T-helper 9 cell (primary cell): ENCODE measurements at places on chromosomes 5 and 9.

DNA sequence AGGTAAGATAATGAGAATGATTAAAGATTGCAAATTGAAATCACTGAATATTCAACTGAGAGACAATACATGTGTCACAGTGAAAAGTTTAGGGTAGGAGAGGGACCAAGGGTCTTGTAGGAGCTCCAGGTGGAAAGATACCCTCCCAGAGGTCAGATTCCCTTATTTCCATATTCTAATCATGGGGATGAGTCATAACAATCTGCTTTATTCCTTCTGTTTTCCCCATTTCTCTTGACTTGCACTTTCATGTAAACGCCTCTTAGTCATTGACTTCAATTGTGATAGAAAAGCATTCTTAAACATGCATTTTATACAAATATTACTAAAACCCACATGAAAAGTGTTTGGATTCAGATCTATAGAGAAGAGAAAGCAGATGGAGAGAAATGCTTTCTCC, 81.3 kb upstream of the CTSL start:
- no peak for DNase-seq

DNA sequence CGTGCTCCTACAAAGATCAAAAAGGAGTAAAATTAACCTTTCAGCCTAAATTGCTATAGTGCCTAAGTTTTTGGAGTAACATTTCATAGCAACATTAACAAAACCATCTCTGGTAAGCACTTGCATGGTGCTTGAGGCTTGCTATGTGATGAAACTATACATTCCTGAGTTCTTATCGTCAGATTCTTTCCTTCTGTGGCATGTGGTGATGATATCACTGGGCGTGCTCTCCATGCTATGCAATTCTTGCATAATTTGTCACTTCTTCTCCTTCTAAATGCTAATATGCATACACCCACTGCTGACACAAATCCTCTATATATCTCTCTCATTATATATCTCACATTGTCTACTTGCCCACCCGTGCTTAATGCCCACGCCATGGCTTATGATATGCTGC, 2019.9 kb downstream of the MAT2B start:
- no peak for DNase-seq

- DNase-seq = no peak
These were observed 4.4 kb downstream of the S1PR3 start for GRCh38 chr9:88995627-88996026.

GRCh38 chr5:59790376-59790775, 103.2 kb downstream of the PDE4D start:
- DNase-seq = no peak

GRCh38 chr5:111641533-111642233, 115.3 kb downstream of the NREP start:
- no peak for DNase-seq

GRCh38 chr5:54401515-54401914, 54.0 kb upstream of the HSPB3 start:
- DNase-seq = no peak

DNA sequence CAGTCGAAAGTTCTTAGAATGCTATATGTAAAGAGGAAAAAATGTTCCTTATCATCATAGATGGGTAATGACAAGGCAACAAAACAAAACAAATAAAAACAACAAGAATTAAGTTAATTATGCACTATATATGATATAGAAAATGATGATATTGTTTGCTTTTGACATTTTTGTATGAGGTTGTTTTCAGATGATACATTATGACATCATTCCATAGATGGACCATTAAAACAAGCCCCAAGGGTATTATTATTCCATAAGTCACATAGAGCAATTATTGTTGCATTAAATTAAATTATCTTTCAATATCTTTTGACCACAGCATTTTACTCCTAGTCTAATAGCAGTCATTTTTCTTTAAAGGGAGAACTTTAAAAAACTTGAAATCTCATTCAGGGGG, 56.5 kb upstream of the RICTOR start:
- no peak for DNase-seq

GRCh38 chr5:137743031-137743640, 7.2 kb upstream of the KLHL3 start:
- DNase-seq = peak; percentile 40

- DNase-seq = no peak
These were observed 67.7 kb downstream of the NDFIP1 start for GRCh38 chr5:142176255-142176654.

- DNase-seq = no peak
These were observed 653.1 kb downstream of the EFNA5 start for GRCh38 chr5:107017616-107018015.

GRCh38 chr9:76379494-76379893, 14.7 kb downstream of the RFK start:
- no peak for DNase-seq

GRCh38 chr9:120885958-120886357, 9.0 kb upstream of the PHF19 start:
- no peak for DNase-seq

GRCh38 chr5:93582677-93583438, at the start of gene NR2F1:
NR2F1 (plus strand) TSS chr5:93583222; CDS start chr5:93585024, 1,802 bp downstream.
- DNase-seq = no peak

DNA sequence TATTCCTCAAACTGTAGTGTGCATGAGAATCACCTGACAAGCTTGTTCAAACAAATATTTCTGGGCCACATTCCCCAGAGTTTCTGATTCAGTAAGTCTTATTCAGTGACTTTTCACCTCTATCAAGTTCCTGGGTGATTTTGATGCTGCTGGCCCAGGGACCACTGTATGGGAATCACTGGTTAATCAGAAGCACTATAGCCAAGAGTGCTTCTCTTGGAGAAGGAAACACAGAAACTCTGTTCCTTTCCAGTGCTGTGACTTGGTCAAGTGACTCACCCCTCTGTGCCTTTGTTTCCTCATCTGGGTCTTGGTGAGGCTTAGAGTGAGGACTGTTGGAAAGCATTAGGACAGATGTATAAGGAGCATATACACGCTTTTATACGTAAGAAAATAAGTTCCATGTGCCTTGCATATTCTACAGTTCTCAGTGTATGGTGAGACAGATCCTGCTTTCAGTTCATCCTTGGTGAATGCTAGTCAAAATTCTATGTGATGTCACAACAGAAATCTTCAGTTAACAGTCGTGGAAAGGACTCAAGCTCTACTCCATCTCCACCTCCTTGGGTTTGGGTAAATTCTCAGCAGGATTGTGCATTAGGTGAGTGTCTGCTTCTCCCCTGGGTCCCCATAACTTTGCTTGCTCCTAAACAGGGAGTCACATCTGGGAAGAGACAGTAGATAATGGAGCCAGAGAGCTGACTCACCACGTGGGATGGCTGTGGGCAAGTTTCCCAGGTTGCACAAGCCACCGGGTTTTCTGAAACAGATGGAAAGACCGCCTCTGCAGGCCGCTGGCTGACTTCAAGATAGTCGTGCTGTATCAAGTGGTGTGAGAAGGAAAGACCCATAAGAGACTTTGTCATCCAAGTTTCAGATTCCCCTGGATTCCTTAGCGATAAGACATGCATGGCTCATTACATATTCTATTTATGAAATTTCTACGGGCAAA, 117.0 kb downstream of the NXNL2 start:
- DNase-seq = no peak

- no peak for DNase-seq
These were observed 19.8 kb downstream of the DYNC2I2 start for GRCh38 chr9:128636556-128637530.

- DNase-seq = no peak
These were observed 100.7 kb downstream of the VCAN start for GRCh38 chr5:83572271-83572670.

DNA sequence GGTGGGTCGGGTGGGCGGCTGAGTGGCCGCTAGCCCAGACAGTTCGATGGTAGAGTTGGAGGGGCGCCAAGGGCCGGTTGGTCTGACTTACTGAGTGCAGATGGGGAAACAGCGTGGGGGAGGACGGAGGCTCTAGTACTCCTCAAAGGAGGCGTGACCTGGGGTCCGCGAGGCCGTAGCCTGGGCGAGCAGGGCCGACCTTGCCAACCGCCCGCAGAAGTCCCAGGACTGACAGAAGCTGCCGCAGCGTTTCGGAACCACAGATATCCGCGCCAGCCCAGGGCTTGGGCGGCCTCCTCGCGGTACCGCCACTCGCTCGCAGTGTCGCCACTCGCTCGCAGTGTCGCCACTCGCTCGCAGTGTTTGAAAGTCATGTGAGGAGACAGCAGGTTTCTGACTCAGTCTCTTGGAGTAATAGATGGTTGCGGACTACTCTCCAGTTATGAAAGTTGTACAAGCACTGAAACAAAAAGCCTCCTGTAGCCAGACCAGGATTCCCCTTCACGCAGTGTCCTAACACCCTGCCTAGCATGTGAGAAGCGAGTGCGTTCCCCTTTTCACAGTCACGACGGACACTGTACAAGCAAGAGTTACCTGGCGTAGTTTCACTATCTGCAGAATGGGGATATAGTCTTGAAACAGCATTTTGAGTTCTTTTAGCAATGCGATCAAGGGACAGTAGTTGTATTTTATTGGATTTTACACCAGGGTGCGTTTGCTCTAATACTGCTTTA, 674 bp downstream of the TMEM38B start:
- DNase-seq = peak; percentile 33

DNA sequence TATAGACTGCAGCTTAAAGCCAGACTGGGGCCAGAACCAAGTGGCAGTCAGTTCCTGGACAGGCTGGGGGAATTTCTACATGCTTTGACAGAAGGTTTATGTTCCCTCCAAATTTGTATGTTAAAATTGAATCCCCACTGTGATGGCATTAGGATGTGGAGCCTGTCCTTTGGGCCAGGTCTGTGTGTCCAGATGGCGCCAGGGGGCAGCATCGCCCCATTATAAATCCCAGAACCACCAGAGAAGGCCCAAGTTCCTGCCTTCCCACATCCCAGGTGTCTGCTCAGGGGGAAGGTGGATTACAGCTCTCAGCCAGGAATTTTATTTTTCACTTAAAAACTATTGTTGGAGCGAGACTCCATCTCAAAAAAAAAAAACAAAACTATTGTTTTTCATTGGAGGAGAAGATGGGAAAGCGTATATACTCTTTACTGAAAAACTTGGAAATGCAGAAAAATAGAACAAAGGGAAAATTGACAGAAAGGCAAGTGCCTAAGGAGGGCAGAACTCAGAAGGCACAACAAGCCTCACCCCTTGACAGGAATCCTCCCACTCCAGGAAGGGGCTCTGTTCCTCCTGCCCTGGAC, 5.0 kb downstream of the IL3 start:
- peak; percentile 37 for DNase-seq

- DNase-seq = no peak
These were observed 106.2 kb upstream of the TXNDC8 start for GRCh38 chr9:110443866-110444220.

GRCh38 chr5:100667161-100667630, 132.0 kb downstream of the FAM174A start:
- no peak for DNase-seq

- no peak for DNase-seq
These were observed 67.2 kb downstream of the MRPL36 start for GRCh38 chr5:1732238-1732941.

DNA sequence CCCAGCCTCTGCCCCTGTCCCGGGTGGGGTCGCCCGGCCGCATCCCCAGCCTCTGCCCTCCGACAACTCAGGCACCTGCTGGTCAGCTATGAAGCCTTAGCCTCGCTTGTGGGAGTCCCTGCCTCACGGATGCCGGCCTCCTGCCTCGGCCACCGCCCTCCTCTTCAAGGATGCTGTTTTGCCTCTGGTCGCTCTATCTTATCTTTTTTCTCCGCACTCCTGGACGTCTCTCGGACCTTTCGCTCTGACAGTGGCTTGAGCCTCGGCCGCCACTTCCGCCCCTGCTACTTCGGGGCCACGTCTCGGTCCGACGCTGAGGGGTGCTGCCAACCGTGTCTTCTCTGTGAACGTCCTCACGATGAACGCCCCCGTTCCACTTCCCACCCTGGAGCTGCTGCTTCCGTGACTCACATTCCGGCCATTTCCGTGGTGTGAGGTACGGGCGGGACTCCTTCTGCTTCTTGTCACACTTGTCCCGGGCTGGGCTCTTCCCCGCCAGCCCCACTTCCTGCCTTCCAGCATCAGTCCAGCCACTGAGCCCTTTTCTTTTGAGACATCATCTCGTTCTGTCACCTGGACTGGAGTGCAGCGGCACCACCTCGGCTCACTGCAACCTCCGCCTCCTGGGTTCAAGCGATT, 26.3 kb downstream of the SLC9A3 start:
- DNase-seq = no peak

DNA sequence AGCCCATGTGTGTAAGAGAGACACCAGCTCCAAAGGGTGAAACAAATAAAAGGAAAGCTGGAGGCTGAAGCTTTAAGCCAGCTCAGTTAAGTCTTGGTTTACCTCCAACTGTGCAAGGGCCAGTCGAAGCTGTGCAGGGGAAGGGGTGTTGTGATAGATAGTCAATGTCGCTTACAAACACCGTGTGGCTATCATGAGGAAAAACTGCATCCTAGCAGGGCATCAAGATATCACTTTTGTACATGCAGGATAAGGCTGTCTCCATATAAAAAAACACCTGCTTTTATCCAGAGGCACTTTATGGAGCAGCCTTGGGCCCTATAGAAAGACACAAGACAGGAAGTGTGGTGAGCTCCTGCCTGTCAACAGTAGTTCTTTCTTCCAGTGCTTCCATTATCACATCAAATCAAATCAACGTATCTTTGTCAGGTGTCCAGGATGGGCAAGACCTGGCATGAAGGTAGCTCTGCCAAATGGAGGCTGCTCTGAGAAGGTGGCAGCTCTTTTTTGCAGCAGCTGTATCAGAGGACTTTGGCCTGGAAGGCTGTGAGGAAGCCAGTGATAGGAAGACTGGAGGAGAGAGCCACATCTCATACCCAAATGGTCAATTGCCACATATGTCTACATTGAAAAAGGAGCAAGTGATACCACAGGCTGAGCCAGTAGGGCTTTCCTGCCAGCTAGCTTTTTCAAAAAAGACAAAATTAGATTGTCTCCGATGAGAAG, 29.3 kb upstream of the SELENOP start:
- no peak for DNase-seq

- DNase-seq = no peak
These were observed at the start of gene MAMDC2 for GRCh38 chr9:70043689-70044489. MAMDC2 (plus strand) TSS chr9:70043848; CDS start chr9:70044198, 350 bp downstream.

GRCh38 chr9:135348788-135349150, 130.8 kb upstream of the PPP1R26 start:
- DNase-seq = no peak

GRCh38 chr9:106376689-106377088, 486.3 kb upstream of the ZNF462 start:
- no peak for DNase-seq

GRCh38 chr5:73030995-73031394, 75.2 kb downstream of the FCHO2 start:
- no peak for DNase-seq

GRCh38 chr5:176675676-176676360, 28.5 kb downstream of the TSPAN17 start:
- no peak for DNase-seq

- DNase-seq = no peak
These were observed 29.2 kb downstream of the IRX4 start for GRCh38 chr5:1853531-1853930.
